ENCODE measurements at places on chromosomes 4 and X. TPM values are rescaled to one million over a fixed set of nuclear protein-coding genes. Genes with fewer than 3 reads are reported as not detected.
A peak's percentile ranks its signal among the peaks of the same experiment; 100 is the strongest.

VCX2 gene
- not detected for polyA plus RNA-seq

USP17L18 gene
- not detected for polyA plus RNA-seq

CT47B1 gene
- not detected for polyA plus RNA-seq

PRKG2 gene
- 6.0 TPM for polyA plus RNA-seq

MAGEE1 gene
- 2.9 TPM for polyA plus RNA-seq

FMR1NB gene
- polyA plus RNA-seq: not detected

KIT gene
- polyA plus RNA-seq: 0.18 TPM

PAK3 gene
- 0.02 TPM for polyA plus RNA-seq

LINC00632 gene
- 12.8 TPM for polyA plus RNA-seq

GSX2 gene
- not detected for polyA plus RNA-seq

DNA sequence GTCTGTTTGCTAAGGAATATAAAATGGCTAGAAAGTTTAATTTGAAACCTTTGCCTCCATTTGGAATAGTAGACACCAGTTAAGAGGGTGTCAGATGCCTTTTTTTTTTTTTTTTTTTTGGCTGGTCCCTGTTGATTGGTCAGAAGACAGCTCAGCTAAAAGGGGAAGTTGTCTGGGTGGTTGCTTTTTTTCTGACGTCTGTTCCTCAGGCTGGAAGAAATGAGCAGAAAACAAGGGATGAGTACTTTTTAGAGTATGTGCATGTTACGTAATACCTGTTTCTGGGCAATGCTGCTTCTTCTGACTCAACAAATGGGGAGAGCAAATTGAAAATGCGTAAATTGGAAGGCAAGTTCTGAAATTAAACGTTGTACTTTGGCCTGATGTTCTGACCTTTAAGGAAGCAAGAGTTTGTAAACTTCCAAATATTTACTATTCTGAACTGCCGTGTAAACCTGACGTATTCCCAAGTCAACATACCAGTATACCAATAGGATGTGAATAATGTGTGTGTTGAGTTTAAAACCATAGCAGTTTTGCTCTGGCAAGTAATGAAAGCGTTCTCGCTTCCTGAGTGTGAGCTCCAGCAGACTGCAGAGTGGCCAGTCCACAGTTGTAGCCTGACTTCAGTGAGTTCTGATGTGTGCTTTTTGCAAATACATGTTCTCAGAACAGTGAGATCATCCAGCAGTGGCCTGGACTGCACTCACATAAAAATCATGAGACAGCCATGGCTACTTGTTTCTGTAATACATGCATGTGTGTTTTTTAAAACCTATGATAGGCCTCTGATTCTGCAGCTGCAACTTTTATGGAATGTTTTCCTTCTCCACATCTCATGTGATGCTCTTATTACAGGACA, 1.7 kb downstream of the SAT1 start:
- no peak for DNase-seq

DNA sequence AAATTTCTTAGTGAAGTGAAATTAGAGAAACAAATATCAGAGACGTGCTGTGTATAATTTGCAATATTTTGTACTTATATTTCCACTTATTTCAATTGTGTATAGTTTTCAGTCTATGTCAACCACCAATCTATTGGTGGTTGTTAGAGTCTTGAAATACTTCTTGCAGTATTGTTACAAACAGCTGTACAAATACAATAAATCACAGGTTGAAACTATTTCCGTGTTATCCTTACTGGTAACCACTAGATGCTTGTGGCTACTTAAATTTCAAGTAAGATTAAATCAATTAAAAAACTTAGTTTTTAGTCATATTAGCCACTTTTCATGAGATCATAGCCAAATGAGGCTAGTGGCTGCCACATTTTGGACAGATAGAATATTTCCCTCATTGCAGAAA, 520.5 kb downstream of the GBA3 start:
- DNase-seq: no peak

DNA sequence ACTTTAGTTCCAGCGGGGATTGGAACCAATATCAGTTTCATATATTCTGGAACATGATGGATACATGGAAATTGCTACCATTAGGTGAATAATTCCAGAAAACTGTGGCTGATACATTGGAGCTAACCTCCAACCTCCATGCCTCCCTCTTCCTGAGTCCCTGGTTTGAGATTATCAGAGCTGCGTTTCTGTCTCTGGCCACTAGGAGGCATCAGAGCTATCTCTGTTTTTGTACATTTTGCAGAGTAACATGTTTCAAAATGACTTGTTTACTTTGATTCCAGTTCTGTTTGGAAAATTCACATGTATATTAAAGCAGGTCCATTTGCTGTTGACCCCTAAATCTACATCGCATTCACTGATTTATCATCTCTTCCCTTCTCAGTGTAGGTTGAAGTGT, 2.4 kb upstream of the RAB40AL start:
- no peak for DNase-seq

- DNase-seq: no peak
Observed at GRCh38 chrX:8868906-8869305, 67.7 kb upstream of the FAM9A start.

GRCh38 chr4:83724485-83725335, 188.8 kb downstream of the GPAT3 start:
- DNase-seq: no peak

DNA sequence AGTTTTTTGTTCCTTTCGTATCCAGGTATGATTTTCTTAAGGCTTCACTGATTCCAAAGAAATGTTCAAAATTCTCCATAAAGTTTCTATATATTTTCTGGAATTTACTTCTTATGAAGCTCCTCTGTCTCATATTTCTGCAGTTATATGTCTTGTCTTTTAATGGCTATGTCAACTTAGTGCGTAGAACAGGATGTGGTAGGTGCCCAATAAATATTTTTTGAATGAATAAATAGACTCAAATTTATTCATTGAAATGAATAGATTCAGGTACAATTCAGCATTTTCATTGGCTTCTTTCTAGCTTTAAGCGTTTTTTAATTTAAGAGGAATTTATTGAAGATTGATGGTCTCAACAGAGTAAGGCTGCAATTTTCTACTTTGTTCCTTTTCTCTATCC, 231.9 kb upstream of the BOD1L1 start:
- no peak for DNase-seq

GRCh38 chr4:76219299-76220055, 5.9 kb upstream of the SCARB2 start:
- DNase-seq: no peak

DNA sequence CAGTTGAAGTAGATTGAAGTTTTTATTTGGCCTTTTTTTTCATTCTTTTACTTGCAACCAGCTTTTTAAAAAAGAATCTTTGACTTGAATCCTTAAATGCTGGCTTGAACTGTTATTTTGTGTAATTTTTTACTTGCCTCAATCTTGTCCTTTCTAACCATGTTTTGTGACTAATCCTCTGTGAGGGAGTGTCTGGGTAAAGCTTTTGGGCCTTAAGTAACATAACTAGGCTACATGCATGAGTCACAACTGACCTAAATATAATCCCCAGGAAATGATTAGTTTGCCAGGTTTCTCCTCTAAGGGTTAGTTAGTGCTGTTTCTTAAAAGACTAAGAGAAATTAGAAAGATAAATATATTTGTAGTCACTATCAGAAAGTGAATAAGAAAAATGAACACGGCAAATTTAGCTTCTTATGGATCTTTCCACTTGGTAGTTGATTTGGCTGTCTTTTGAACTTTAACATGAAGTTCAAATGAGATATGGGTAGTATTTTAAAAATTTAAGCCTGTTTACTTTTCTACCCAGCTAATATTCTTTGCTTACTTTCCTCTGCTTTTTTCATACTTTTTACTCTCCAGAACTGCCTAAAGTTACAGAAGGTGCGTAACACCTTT, 13.0 kb downstream of the EXOC1 start:
- DNase-seq: no peak

DNA sequence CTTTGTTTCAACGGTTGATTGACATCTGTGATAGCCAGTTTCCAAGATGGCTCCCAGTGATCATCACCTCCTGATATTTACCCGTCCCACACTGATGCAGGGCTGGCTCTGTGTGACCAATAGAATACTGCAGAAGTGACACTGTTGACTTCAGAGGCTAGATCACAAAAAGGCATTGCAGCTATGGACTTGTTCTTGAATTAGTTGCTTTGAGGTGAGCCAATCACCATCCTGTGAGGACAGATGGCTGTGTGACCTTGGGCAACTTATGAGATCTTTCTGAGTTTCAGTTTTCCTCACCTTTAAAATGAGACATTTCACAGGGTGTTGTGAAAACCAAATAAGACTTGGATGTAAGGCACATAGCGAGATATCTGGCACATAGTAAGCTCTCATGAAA, 1.8 kb upstream of the GPR82 start:
- no peak for DNase-seq

DNA sequence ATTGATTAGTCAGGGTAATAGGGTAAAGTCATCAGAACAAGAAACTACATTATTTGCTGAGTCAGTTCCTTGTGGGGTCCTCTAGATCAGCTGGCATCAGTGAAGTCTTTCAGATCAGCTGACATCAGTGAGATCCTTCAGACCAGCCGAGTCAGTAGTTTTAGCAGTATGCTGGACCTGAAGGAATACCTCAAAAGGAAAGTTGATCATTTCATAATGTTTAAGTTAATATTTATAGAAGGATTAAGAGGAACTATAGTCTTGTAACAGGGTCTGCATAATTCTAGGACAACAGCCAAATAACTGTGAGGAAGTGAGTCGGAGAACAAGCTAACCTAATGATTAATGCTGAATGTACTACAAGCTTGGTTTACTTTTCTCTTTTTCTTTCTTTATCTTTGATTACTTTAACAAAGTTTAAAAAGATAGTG, 958 bp upstream of the UGT2B7 start:
- DNase-seq: no peak

- DNase-seq: no peak
Observed at GRCh38 chrX:39891781-39892180, 206.0 kb downstream of the BCOR start.

DNA sequence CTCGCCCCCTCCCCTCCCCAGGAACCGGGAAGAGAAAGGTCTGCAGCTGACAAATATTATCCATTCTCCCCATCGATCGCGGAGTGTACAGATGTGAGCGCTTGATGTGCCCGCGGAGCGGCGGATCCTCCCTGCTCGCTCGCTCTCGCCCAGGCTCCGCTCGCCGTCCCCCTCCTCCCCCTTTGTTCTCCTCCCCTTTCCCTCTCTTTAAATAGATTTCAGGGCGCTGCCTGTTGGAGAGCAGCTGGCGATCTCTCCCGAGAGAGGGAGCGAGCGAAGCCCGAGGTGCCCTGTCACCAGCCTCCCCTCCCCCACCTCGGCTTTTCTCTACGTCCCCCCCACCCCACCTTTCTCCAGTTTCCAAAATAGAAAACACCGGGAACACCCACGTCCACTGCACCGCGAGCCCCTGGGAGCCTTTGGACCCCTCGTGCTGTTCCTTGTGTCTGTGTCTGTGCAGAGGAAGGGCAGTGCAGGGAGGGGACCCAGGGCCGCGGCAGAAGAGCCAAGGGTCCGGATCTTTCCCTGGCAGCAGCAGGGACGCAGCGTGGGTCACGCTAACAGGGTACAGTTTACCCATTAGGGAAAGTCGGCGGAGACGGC, 56.6 kb upstream of the BCOR start:
- peak; percentile 78 for DNase-seq

GRCh38 chr4:93646233-93646930, 182.2 kb upstream of the ATOH1 start:
- DNase-seq: no peak

GRCh38 chr4:24529555-24529954, 54.8 kb downstream of the DHX15 start:
- DNase-seq: no peak

- DNase-seq: no peak
Observed at GRCh38 chrX:23633834-23634580, 33.3 kb upstream of the PRDX4 start.

Measured in right cardiac atrium (tissue), 5 donors.